ENCODE measurements at places on chromosomes 5 and 9. TPM values are rescaled to one million over a fixed set of nuclear protein-coding genes. Genes with fewer than 3 reads are reported as not detected.

BTNL3 gene
- total RNA-seq, result 0.58 TPM

LTC4S gene
- total RNA-seq, result not detected

PCDHB12 gene
- not detected for total RNA-seq

IRX1 gene
- not detected for total RNA-seq

WWC1 gene
- 82.6 TPM for total RNA-seq

NRARP gene
- total RNA-seq, result 1.2 TPM

LCN9 gene
- not detected for total RNA-seq

PCDHGC5 gene
- 2.0 TPM for total RNA-seq

SH3TC2 gene
- total RNA-seq, result 3.1 TPM

HTR4 gene
- 0.92 TPM for total RNA-seq

TUSC1 gene
- 12.5 TPM for total RNA-seq

NEURL1B gene
- 10.5 TPM for total RNA-seq

RNF183 gene
- not detected for total RNA-seq

SPATA31A3 gene
- not detected for total RNA-seq

All from stomach (tissue), 19 donors.